BE2C (cell line): ENCODE measurements at places on chromosomes 12 and 14.

DNA sequence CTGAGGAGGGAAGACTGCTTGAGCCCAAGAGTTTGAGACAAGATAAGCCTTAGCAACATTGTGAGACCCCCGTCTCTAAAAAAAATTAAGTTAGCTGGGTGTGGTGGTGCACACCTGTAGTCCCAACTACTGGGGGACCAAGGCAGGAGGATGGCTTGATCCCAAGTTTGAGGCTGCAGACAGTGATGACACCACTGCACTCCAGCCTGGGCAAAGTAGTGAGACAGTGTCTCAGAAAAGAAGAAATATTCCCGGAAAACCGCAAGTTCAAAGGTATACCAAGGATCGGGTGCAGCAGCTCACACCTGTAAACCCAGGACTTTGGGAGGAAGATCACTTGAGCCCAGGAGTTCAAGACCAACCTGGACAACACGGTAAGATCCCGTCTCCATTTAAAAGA, 5.8 kb downstream of the PTGES3 start:
- DNase-seq: no peak

DNA sequence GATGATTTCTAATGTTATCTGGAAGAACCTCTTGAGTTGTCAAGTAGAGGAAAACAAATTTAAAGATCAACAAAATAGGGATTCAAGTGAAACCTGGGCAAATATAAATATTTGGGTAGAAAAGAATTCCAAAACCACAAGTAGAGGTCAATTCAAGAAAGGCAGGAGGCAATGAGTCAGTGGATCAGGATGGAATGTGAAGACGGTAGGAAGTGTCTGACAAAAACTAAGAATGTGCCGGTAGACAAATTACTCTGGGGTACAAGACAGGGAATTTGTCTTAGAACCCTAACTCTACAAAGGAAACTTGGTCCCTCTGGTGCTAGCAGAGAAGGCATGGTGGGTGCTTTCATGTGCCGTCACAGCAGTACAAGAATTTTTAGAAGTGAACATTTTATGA, 13.6 kb downstream of the ABCD2 start:
- no peak for DNase-seq

GRCh38 chr14:83483063-83483462, 1949.4 kb upstream of the SEL1L start:
- DNase-seq: no peak

DNA sequence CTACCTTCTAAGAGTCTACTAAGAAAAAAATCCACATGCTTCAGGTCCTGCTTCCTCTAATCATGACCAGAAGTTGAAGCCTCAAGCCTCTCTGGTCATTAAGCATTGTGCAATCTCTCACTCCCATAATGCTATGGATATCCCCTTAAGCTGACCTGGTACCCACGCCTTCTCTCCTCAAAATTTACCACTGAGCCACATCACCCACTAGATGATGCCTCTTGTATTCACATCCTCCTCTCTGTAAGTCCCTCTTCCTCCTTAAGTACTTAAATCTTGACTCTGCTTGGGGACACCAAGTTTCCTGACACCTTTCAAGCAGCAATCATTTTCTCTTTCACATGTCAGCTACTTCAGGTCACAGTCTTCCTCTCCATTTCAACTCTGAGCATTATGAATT, 9.8 kb downstream of the GALNT4 start:
- no peak for DNase-seq

DNA sequence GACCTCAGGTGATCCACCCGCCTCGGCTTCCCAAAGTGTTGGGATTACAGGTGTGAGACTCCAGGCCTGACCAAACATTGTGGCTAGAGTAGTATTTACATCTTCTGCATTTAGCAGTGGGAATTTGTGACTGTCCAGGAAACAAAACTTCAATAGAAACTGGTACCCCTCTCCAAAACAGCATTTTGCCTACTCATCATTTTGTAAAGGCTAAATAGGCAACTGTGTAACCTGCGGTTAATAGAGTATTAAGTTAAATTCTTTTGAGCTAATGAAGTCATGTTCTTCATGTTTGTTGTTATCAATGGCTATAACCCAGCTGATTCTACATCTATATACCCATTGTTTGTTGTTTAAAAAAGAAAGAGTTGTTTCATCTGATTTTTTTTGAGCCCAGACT, 8.1 kb downstream of the CMAS start:
- DNase-seq: no peak

- no peak for DNase-seq
These were observed 119.3 kb downstream of the HMGA2 start for GRCh38 chr12:65943388-65944137.

GRCh38 chr14:69345402-69345801, 52.7 kb downstream of the ERH start:
- no peak for DNase-seq

DNA sequence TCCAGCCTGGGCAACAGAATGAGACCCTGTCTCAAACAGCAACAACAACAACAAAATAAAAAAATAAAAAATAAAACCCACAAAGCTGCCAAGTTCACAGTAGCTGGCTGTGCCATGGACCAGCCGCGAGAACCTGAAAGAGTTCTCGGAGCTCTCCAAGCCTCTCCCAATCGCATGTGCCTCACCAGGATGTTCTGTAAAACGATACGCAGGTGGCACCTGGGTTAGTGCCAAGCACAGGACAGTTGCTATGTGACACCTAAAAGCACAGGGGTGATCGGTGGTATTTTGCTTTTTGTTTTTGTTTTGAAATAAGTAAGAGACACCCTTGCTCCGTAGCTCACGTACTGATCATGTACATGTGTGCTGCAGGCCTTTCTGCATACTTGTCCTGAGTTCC, 52.4 kb downstream of the RFLNA start:
- no peak for DNase-seq

- no peak for DNase-seq
These were observed 2.1 kb upstream of the GPD1 start for GRCh38 chr12:50101663-50102062.

GRCh38 chr14:106786697-106787096, 1260.3 kb downstream of the TMEM121 start:
- DNase-seq: no peak

GRCh38 chr12:83365317-83365716, 678.6 kb downstream of the TMTC2 start:
- no peak for DNase-seq

DNA sequence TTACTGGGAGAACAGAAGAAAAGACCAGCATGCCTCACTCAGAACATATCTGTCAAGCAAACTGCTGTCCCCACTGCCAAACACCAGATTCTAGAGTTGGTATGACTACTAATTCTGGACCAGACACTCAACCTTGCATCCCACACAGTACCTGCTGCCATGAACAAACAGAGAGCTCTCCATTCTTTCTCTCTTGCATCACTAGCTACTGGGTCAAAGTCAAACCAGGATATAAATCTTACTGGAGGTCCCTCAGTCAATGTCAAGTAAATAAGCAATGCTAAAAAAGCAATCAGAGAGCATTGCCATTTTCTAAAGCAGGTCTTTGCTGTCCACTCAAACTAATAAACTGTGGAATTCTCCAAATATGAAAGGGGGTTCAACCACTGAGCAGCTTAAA, 452.4 kb upstream of the SEL1L start:
- DNase-seq: no peak

DNA sequence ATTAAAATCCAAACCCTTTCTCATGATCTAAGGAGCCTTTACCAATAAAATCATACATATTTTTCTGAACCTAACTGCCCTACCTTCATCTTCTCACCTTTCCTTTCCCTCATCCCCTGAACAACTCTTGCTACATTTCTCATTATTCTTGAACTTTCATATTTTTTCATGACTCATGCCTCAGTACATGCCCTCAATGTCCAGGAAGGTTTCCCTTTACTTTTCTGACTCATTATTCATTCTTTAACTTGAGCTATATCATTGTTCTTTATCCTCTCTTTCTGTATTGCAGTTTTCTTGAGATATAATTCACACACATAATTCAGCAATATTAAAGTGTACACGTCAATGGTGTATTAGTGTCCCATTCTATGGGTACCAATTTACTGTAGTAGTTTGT, 231.0 kb downstream of the ALG10B start:
- no peak for DNase-seq

- DNase-seq: no peak
These were observed 197.0 kb upstream of the AMIGO2 start for GRCh38 chr12:47276621-47277309.

DNA sequence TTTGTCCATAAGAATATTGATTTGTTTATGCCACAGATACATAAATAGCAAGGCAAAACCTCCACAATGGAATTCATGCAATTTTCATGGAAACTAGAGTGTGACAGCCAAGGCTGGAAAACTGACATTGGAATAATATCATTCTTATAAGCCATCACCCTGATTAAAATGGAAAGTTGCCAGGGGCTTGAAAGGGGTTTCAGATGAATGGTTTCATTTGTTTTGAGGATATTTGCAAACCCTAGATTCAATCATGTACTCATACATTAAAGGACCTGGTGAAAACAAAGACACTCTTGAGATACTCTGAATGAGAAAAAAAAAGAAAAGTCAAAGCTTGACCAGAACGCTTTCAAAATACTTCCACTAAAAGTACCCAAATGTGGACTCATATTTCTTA, 205.7 kb downstream of the DIO2 start:
- DNase-seq: no peak

DNA sequence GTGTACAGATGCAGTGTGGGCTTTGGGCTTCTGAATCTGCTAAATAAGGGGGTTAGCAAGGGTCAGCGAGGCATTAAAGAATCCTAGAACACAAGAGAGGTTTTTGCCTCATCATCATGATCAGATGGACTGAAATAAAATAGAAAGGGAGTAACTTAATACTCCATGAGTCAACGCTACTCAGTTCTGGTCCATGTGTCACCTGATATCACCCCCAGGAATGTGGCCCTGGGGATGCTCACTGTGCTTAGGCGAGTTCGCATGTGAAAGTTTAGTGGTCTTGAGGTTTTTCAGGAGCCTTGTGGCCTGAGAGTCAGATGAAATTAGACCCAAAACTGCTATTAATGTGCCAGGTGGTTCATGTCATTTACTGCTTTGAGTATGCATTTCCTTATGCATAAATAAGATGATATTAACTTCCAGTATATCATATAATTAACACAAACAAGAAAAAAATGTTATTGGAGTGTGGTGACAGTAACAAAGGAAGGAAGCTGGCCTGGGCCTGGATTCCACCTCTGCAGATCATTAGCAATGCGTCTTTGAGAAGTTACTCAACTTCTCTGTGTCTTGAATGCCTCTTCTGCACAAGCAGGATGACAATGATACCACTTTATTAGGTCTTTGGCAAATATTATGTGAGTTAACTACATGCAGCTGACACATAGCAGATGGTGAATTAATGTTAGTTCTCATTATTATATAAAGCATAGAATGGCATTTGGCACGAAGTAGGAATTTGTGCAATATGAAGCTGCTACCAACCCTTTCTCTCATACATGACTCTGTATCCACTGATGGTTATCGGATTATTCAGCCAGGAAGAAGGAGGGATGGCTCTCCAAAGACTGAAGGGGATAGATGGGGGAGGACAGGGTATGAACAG, 1272.6 kb downstream of the AACS start:
- DNase-seq: no peak

DNA sequence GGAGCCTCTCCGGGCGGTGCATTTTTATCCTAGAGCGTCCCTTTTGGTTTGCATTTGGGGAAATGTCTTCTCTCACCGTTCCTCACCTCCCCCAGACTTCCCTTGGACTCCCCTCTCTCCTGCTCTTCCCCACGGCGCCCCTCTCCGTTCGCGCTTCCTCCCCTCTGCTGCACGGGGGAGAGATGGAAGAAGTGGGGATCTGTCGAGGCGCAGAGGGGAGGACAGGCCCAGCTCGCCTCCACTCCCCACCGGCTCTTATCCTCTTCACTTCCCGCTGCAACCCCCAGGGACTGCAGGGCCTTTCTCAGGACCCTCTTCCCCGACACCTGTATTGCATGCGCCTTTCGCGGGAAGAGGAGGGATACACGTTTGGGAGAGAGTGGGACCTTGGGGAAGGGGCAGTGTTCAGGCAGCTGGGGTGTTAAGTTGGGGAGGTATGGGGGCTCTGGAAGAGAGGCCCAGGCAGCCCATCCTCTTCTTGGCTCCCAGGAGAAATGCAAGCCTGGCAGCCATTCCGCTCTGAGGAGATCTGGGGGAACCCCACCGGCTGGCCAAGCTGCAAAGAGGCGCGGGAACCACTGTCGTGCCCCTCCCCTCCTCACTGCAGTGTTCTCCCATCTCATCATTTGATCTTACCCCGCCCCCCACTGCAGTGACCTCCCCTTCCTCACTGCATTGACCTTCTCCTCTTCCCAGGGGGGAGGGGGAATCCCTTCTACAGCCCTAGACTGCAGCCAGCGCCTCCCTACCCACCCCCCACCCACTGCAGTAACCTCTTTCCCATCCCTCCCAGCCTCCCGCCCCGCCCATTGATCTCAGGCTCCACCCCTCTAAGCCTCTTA, 788 bp downstream of the ENO2 start:
- DNase-seq: peak; percentile 79

DNA sequence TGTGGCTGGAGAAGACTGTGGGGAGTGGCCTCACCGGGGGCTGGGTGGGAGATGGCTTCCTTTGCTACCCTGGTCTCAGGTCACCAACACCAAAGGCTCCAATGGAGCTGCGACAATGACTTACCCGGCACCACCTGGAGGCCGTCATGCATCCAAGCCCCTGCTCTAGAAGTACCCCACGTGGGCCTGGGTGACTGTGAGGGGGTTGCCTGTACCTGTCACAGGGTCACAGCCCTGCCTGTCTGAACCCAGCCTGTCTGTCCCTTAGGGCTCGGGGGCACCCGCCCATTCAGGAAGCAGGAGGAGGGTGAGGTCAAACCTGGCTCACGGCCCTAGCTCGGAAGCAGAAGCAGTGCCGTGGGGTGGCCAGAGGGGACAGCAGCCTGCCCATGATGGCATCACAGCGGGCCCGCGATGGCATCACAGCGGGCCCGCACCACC, 18.9 kb downstream of the ABCB9 start:
- DNase-seq: no peak

- no peak for DNase-seq
These were observed 109.8 kb upstream of the DNM1L start for GRCh38 chr12:32569259-32569658.

GRCh38 chr12:10633541-10633940, 20.1 kb upstream of the MAGOHB start:
- DNase-seq: no peak

- DNase-seq: peak; percentile 89
These were observed at the start of gene NFATC4 for GRCh38 chr14:24367514-24368211. Gene NFATC4, plus strand, starts transcription at chr14:24368184. Its CDS starts 157 bp downstream, at chr14:24368341.

DNA sequence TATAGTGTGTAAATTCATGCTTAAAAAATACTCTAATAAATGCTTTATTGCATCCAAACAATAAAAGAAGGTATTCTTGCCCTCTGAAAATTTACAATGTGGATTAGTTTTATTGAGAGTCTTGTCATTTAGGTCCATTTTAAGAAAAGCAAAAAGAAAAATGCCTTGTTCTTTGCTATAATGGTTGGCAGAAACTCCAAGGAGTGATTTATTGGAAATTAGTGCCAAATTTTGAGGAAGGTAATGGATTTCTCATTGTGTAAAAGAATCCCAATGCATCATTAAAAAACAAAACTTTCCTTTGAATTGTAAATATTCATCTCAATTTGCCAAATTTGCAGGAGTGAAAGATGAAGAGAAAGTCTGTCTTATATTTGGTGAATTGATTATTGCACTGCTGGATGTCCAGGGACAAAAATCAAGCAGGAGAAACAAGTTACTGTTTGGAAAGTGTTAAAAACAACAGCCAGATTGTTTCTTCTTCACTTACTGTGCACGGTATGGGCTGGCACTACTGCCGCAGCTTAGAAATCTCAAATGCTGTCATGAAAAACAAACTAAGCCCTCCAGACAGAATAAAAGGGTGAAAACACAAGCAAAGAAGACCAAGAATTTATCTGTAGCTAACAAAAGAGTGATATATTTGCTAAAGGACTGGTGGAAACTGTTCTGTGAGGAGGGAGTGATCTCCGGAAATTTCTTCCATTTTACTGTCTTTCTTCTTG, 511.7 kb downstream of the TMTC2 start:
- DNase-seq: no peak

- no peak for DNase-seq
These were observed 39.1 kb downstream of the DIO3 start for GRCh38 chr14:101600336-101600890.
